ENCODE measurements at places on chromosomes 6 and 20.
A peak's percentile ranks its signal among the peaks of the same experiment; 100 is the strongest.

- no peak for DNase-seq
These were observed 90.1 kb upstream of the EDN1 start for GRCh38 chr6:12200015-12200564.

GRCh38 chr20:12012241-12013222 lies 94.8 kb downstream of the BTBD3 start:
- DNase-seq, result peak; percentile 60

GRCh38 chr6:4374216-4374615 lies 238.8 kb upstream of the ECI2 start:
- DNase-seq, result no peak

DNA sequence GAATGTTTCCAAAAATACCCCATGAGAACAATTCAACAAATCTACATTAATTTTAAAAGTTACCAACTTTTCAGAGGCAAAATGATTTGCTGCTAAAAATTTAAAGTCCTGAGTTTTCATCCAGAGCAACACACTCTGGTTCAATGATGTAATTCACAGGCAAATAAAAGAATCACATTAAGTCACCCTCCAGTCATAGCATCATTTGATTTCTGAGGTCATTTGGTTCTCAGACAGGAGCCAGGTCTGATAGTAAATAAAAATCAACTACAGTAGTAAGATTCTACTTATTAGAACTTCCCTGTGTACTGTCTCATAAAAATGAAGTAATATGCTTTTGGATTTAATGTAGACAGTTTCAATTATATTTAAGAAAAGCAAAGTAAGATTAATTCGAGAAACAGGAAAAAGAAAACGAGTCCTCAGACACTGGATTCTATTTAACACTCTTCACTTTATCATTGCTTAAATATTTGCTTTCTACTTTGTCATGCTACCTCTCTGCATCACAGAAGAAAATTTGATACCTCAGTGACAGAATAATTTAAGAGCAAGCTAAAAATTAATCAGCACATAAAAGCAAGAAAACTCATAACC lies 25.8 kb downstream of the MAP7 start:
- DNase-seq, result no peak

- no peak for DNase-seq
These were observed 114.7 kb upstream of the BEND3 start for GRCh38 chr6:107230024-107230423.

DNA sequence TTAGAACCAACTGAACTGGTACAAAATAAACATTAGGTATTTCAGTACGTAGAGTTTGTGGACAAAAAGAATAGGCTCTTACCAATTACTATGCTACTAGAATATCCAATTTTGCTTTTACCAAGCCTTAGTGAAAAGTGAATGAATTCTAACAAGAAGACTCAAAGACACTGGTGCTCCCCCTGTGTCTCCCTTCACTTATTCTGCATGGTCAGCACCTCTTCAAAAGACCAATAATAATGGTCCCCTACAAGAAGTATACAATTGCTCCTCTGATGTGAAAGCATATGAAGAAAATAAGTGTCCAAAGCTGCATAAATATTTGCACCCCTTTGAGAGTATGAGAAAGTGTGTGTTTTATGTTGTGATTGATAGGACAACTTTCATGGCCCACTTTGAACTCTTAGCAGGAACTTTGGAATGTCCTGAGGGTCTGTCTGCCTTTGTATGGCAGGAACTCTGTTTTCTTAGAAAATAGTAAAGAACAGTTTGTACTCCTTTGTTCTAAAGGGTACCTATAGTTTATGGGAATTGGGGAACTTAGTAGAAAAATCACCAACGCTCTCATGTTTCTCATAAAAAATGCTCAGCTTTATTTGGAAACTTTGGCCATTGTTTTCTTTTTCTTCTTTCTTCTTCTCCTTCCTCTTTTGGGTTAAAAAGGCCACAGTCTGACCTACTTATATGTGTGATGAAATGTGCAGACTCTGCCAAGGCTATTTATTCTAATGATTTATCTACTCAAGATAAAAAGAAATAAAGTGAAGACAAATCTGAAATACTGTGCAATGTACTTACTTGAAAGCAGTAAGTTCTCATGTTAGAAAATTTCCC lies 352.4 kb downstream of the LAMA2 start:
- DNase-seq, result no peak

DNA sequence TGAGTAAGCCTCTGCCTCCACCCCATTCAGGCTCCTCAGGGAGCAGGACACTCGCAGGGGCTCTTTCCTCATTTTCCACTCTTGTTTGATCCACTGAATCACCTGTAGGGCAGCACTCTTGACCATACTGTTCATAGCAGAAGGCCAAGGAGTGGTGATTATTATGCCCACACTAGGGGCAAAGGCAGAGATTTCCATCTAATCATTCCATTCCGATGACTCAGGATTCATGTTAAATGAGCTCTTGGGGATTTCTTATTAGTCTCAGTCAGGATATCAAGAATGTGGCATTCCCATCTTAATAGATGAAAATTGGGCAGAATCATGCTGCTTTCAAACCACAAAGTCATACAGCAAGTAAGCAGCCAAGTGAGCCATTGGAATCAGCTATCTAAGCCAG lies 101.9 kb upstream of the MOCS1 start:
- peak; percentile 6 for DNase-seq

DNA sequence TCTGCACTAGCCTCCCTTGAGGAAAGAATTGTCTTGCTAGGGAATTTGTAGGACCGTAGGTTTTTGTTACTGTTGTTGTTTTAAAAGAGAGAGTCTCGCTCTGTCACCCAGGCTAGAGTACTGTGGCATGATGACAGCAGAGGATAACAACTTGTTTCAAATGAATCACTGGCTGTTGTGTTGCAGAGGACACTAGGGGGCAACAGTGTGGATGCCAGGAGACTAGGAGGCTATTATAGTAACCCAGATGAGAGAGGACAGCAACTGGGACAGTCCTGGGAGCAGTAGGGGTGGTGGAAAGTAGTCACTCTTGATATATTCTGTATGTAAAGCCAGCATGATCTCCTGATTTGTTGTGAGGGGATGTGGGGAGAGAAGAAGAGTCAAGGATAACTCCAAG lies 41.8 kb upstream of the LAMA4 start:
- DNase-seq, result peak; percentile 62

- DNase-seq, result no peak
These were observed 176.5 kb upstream of the ARID1B start for GRCh38 chr6:156600678-156601077.

- no peak for DNase-seq
These were observed 324.0 kb upstream of the MAP3K7 start for GRCh38 chr6:90910893-90911292.

GRCh38 chr6:37171201-37171969 lies 1.4 kb downstream of the PIM1 start:
- no peak for DNase-seq

DNA sequence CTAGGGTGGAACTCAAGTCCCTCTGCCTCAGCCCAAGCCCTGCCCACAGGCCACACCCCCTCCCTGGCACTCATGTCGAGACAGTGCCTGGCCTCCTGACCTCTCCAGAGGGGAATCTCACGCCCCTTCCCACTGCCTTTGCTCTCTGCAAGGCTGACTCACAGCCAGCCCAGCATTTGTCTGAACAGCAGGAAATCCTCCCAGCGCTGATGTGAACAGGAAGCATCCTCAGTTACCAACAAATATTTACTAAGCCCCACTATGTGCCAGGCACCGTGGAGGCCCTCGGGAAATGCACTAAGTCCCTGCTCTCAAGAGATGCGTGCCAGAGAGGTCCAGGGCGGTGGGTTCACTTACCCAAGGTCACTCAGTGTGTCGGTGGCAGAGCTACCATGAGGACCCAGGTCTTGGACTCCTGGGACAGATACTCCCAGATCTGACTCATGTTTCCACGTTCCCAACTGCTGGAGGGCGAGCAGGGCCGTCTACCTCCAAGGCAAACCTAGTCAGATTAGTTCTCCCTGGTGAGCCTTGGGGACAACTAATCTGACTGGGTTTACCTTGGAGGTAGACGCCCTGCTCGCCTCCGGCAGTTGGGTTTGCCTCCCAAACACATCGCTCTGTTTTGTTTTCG lies 7.8 kb downstream of the ADA start:
- DNase-seq, result peak; percentile 82

- no peak for DNase-seq
These were observed 42.4 kb downstream of the HFE start for GRCh38 chr6:26129656-26130055.

- no peak for DNase-seq
These were observed 196.5 kb downstream of the GMPR start for GRCh38 chr6:16434885-16435284.

- no peak for DNase-seq
These were observed 67.9 kb downstream of the STK35 start for GRCh38 chr20:2169456-2170088.

GRCh38 chr20:61764471-61765025 lies 301.1 kb downstream of the TAF4 start:
- no peak for DNase-seq

- DNase-seq, result no peak
These were observed 40.9 kb upstream of the PKIB start for GRCh38 chr6:122569230-122569771.

DNA sequence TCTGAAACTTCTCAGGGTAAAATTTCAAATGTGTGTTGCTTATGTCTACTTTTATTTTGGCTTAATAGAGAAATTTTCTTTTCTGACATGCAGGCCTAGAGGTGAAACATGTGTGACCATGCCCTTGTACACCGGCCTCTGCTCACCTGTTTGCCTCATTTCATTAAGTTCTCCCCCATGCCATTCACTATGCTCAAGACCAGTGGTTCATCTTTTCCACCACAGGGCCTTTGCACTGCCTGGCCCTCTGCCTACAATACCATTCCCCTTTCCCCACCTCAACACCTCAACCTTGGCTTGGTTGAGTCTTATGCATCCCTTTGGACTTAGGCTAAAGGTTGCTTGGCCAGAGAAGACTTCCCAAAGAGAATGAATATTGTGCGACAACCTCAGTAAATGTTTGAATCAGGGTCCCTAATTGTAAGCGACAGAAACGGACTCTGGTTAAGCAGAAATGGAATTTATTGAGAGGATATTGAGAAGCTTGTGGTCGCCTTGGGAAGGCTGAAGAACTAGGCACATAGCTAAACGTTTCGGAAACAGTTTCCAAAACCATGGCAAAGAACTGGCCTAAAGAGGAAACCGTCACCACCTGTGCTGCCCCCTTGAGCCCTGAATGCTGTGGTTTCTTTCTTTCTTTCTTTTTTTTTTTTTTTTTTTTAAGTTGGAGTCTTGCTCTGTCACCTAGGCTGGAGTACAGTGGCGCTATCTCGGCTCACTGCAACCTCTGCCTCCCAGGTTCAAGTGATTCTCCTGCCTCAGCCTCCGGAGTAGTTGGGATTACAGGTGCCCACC lies 152.2 kb downstream of the SOX4 start:
- DNase-seq, result no peak

DNA sequence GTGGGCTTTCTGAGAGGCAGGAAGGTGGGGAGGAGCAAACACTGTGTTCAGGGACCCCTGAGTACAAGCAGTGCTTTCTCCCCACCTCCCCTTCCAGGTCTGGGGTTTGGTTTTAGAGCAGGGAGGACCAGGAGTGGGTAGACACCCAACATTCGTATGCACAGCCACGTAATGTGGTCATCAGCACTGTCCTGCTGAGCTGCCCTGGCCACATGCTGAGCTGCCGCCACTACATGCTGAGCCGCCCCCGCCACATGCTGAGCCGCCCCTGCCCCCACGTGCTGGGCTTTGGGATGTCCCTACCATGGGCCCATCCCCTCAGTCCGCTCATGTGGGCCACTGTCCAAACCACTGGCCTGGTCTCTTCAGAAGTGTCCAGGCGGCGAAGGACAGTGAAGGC lies 214.9 kb upstream of the CST7 start:
- DNase-seq, result no peak

- no peak for DNase-seq
These were observed 149.9 kb downstream of the MYB start for GRCh38 chr6:135331002-135331401.

DNA sequence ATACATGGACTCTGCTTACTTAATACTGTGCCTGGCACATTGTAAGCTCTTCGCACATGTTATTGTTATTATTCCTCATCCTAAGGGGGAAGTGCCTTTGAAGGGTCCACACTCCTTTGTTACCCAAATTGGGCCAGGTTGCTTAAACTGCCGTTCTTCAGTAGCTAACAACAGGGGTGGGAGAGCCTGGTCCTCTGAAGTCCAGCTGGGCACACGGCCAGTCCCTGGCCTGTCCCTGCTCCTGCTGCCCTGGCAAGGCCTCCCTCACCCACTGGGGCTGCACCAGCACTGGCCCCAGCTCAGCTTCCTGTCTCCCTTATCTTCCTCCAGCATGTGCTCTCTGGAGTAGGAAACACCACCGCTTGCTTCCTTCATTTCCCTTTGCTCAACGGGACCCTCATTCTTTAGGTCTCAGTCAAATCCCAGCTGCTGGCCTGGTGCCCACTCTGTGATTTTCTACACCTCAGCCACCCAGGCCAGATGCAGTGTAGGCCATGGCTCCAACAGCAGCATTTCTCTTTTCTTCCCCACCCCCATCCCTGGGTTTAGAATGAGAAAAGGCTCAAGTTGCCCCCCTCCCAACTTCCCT lies 5.5 kb upstream of the PROCR start:
- DNase-seq, result no peak

DNA sequence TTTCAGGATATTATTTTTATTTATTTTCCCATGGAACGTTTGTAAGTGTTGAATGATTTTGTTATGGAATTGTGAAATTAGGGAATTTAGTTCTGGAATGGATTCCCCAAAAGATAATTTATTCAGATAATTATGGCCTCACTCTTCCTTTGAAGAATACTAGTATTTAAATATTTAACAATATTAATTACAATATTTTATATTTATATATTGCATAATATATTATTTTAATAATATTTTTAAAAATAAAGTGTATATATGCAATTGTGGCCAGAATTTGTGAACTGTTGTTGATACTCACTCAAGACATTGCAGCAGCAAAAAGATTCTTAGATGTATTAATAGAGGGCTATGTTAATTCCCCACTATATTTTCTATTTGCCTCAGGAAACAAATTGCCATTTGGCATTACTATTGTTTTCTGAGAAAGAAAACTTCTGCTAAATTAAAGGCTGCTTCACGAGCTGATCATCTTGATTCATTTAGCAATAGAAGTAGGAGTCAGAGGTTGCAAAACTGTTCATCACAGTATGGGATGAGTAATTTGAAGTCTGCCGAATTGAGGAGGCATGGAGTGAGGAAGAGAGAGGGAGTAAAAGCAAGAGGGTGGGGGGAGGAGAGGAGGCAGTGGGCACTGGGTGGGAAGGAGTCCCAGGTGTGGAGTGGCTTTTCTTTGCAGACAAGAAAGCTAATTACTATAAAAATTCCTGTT lies 729.2 kb downstream of the DHX35 start:
- DNase-seq, result no peak

DNA sequence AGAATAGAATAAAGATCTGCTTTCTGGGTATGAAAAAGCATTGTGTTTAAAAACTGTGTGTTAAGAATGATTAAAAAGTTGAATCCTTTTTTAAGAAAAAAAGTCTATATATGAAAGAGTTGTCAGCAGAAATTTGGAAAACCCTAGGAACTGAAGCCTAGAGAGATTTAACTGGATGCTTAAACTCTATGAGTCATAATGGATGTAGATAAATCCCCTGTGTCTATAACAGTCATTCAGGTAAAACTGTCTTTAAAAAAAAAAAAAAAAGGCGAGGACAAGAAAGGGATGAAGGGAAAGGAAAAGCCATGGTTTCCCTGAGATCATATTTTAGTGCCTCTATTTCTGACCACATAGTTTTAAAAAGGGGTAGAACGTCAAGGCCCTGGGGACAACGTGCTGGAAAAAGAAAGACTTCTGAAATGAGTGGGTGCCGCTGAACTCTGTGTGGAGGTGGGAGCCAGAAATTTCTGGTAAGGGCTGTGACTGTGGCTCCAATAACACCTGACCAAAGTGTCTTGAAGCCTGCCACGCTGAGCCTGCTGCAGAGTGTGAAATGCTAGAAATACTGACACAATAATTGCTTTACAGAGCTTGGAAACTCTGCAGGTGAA lies 302.6 kb upstream of the ARID1B start:
- no peak for DNase-seq

GRCh38 chr6:142906945-142907470 lies 38.0 kb downstream of the HIVEP2 start:
- DNase-seq, result no peak

Measured in Caki2 (cell line).